MM.1S (cell line): ENCODE measurements at places on chromosomes 4 and X.

DNA sequence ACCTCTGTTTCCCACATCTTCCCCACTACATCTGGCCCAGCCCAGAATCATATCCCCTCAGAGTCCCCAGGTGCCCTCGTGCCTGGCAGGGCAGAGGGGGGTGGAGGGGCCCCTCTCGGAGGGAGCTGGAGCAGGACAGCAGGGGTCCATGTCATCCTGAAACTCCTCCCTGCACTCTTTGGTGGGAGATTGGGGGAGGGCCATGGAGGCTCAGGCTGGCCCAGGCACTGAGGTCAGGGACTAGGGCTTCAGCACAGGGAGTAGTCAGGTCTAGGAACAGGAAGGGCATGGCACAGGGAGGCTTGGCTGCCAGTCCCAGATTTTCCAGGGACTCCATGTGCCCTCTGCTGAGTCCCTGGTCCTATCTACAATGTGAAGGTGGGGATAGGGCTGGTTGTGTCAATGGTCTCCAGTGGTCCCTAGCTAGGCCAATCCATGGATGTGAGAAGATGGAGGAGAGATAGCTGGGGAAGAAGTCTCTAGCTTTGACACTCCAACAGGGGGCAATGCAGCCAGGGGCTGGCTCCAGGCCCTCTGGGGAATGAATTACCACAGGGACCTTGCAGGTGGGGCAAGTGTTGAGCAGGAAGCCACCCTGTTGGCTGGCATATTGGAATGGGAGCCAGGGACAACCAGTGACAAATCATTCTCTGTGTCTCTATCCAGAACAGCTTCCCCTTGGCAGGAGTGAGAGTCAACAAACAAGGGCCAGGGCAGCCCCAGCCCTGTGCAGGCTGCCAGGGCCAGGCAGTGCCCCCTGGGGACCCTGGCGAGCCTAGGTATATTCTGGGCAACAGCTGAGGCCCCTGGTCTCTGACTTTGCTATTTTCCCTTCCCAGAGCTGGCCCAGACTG lies 154.4 kb downstream of the EFNB1 start:
- no peak for DNase-seq

GRCh38 chr4:106868381-106869035 lies 167.6 kb downstream of the DKK2 start:
- no peak for DNase-seq

DNA sequence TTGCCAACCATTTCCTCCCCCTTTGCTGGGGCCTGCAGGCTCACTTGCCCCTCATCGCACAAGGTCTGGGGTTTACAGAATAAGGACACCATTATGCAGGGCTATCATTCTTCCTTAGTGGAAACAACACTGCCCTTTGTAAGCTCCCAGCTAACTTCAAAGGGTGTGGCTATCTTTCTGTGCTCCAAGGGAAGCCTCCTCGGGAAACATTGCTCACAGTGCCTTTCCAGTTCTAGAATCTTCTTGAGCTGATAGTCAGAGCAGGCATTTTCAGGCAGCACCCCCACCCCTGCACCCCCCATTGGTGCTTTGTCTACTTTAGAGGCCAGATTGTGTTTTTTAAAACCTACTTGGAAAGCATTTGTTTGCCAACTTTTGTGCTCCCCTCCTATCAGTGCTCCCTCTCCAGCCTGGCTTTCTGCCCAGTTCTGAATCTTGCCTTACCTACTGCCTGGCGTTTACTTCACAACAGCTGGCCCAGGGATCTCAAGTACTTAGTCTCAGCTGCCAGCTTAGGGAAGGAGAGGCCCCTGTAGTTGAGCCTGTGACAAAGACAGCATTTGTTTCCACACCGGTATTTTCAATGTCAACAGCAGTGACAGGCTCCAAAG lies 53.5 kb downstream of the PLAC1 start:
- no peak for DNase-seq

GRCh38 chr4:110840221-110840654 lies 217.4 kb upstream of the PITX2 start:
- DNase-seq = no peak

GRCh38 chrX:45240301-45240700 lies 39.6 kb upstream of the DIPK2B start:
- DNase-seq = no peak

DNA sequence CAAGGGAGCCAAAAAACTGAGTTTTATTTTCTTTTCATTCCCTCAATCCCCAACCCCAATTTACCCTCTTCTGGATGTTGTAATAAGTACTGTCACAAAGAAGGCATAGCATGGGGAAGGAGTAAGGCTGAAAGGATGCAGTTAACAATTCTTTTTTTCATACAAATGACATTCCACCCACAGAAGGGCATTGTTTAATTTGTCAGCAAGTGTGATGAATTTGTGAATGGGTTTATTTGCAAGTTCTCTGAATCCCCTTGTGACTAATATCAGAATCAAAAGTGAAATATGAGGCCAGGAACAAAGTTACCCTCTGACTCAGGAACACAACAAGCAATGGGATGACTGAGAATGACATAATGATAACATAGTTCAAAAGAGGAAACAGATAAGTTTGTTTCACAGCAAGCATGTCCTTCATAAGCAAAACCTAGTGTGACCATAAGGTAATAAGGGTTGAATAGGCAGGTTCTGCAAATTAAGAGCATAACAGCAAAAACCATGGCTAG lies 2.1 kb downstream of the GEMIN8 start:
- no peak for DNase-seq

DNA sequence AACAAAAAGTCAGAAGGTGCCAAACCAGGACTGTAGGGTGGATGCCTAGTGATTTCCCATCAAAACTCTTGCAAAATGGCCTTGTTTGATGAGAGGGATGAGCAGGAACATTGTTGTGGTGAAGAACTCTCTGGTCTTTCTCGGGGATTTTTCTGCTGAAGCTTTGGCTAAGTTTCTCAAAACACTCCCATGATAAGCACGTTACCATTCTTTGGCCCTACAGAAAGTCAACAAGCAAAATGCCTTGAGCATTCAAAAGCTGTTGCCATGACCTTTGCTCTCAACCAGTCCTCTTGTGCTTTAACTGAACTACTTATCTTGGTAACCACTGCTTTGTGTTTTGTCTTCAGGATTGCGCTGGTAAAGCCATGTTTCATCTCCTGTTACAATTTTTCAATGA lies 3.0 kb upstream of the SEC31A start:
- no peak for DNase-seq

- no peak for DNase-seq
Observed at GRCh38 chrX:1618689-1619088, 3.8 kb downstream of the ASMT start.

DNA sequence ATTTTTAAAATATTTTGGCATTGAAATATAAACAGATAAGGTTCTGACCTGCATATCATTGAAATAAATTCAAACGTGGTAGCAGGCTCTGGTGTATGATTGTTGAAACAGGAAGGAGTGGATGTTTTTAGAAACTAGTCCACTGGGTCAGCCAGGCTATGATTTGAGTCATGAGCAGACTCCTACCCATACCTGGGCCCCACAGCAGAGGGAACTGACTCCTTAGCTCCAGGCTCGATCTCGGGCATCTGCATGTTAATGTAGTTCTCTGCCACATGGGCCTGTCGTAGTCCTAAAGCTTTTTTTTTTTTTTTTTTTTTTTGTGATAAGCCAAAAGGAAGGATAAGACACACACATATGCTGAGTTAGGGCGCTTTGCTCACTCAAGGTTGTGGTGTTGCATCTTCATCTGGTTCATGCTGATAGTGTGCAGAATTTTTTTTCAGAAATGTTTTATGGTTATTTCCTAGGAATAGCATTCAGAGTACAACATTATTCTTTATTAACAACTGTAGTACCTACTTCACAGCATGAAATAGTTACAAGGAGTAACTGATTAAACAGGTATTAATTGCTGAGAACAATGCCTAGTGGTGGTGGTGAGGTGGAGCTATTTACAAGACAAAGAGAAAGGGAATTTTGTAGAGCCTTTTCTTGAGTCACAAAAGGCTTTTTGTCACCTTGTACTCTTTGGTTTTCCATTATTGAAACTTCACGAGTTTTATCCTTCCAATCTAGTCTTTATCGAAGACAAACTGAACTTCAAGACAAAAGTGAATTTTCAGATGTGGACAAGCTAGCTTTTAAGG lies 27.3 kb downstream of the OFD1 start:
- no peak for DNase-seq

- no peak for DNase-seq
Observed at GRCh38 chr4:127417885-127418535, 214.7 kb upstream of the INTU start.

GRCh38 chrX:110415440-110416170 lies 57.0 kb downstream of the RTL9 start:
- DNase-seq = no peak

- no peak for DNase-seq
Observed at GRCh38 chr4:141541851-141542250, 94.5 kb upstream of the IL15 start.

GRCh38 chr4:18568600-18568999 lies 547.0 kb upstream of the LCORL start:
- peak; percentile 48 for DNase-seq

- DNase-seq = no peak
Observed at GRCh38 chr4:134345244-134345643, 143.7 kb upstream of the PABPC4L start.

GRCh38 chr4:3765271-3766035 lies 732 bp upstream of the ADRA2C start:
- DNase-seq = no peak

GRCh38 chrX:53190363-53190960 lies 34.5 kb downstream of the KDM5C start:
- no peak for DNase-seq

DNA sequence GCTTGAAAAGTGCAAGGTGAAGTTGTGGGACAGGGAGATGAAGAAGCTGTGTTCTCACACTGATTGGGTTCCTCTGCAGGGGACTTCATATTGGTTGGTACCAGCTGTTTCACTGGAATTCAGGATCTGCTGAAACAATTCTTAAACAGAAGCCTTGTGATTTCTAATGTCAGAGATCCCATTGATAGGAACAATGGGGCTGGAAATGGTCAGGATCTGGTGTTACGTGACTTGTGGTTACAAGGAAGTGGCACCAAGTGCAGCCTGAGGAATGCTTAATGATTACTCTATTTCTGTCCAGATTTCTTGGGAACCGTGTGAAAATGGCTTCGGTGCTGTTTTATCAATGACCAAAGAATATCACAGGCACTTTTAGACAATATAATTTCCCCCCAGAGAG lies 68.1 kb downstream of the MOSPD2 start:
- no peak for DNase-seq

DNA sequence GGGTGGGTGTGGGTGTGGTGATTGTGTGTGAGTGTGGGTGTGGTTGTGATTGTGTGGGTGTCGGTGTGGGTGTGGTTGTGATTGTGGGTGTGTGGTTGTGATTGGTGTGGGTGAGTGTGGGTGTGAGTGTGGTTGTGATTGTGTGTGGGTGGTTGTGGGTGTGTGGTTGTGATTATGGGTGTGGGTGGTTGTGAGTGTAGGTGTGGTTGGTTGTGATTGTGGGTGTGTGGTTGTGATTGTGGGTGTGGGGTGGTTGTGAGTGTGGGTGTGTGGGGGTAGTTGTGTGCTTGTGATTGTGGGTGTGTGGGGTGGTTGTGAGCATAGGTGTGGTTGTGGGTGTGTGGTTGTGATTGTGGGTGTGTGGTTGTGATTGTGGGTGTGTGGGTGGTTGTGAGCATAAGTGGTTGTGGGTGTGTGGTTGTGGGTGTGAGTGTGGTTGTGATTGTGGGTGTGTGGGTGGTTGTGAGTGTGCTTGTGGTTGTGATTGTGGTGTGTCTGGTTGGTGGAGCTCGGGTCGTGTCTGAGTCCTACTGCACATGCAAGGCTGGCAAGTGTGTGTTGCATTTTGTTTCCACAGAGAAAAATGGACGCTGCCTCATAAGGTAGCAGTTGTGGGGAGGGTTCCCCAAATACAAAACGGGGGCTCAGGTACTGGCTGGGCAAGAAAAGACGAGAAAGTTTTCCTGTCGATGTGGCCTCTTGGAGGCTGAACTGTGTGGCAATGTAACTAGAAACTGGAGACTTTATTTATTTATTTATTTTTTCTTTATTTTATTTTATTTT lies 116.7 kb downstream of the UBE2K start:
- no peak for DNase-seq

GRCh38 chr4:2762048-2762447 lies 5.9 kb upstream of the TNIP2 start:
- no peak for DNase-seq

GRCh38 chr4:113700602-113701150 lies 60.9 kb downstream of the CAMK2D start:
- DNase-seq = no peak

DNA sequence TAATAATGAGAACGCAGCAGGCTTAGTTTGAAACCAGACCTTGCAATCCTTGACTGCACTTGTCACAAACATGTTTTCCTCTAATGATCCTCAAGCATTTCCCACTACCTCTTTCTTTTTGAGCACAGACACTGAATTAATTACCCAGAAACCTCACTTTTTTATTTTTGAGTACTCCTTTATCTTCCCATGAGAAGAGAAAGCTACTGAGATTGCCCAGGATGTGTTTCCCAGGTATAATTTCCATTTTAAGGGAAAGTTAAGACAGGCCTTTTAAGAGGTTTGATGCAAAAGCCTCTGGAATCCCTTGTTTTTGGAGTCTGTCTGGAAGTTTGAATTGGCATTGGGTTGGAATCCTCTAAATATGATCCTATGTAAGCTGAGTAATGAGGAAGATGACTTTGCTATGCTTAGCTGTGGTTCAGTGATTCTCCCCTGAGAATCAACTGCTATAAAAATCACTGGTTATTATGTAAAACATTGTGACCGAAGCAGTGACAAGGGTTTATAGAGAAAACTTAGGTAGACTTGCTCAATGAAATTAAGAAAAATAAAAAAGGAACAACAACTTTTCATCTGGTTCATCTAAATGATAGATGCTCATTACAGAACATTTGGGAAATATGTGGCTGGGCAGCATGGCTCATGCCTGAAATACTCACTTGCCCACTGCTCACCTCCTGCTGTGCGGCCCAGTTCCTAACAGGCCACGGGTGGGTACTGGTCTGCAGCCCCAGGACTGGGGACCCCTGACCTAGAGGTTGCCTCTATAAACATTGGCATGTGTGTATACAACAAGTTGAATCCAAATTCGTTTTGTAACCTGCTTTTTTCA lies 10.8 kb upstream of the RHOH start:
- DNase-seq = no peak

GRCh38 chr4:8201321-8201781 lies 2.3 kb downstream of the SH3TC1 start:
- no peak for DNase-seq

DNA sequence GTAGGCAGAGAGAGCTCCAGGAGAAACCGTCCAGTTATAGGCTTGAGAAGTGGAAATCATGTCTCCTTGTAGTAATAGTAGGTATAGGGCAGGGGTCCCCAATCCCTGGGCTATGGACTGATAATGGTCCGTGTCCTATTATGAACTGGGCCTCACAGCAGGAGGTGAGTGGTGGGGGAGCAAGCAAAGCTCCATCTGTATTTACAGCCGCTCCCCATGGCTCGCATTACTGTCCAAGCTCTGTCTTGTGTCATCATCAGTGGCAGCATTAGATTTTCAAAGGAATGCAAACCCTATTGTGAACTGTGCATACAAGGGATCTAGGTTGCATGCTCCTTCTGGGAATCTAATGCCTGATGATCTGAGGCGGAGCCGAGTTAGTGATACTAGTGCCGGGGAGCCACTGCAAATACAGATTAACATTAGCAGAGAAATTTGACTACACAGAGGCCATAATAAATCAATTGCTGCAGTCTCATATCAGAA lies 67.6 kb downstream of the MRPL1 start:
- no peak for DNase-seq
